ENCODE measurements at places on chromosomes 6 and 20.
A peak's percentile ranks its signal among the peaks of the same experiment; 100 is the strongest.

DNA sequence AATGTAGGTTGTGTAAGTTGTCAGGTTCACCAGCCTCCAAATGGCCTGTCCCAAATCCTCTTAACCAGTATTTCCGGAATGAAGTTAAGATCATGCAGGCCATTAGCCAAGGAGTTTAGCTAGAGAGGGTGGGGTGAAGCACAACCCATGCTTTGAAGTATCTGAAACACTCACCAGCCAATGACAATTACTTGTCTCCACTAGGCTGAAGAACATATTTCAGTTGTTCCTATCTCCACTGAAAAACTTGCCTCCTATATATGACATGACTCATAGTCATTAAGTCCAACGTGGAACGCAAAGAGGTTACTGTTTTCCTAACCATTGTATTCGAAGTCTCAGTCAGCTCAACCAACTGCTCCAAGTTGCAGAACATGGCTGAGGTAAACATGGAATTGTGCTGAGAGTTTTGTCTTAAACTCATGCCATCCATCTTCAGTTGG is 37.4 kb upstream of the TNFAIP3 start:
- DNase-seq, result no peak

- no peak for DNase-seq
These were observed 4.3 kb downstream of the HLA-DPA1 start for GRCh38 chr6:33069021-33069738.

GRCh38 chr20:54272901-54273488 is 65.1 kb downstream of the PFDN4 start:
- no peak for DNase-seq

DNA sequence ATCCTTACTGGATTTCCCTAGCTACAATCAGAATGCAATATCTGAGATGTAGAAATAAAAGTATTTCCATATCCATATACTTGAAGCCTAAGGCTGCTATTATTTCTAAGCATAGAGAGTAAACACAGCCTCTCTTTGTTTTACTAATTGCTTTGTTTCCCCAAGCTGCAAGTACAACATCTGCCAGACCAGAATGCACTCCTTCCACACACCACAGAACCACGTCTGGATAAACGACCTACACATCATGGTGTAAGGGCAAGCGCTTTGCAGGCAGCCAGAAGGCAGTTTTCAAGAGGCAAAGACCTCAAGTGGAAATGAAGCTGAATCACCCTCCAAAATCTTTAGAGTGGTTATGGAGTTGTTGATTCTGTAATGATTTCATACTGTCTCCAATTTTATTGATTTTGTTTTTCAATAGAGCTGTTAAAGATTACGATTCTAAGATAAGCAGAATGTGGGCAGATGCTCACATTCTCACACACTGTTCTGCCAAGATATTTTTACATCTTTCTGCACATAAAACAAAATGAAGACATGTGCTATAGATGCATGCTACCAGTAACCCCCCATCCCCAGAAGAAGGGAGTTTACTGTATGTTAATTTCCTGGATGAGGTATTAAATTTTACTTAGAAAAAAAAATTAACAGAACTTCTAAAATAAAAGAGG is 88.8 kb downstream of the THEMIS start:
- DNase-seq, result no peak

- DNase-seq, result no peak
These were observed 1009.4 kb downstream of the KIF16B start for GRCh38 chr20:15563836-15564235.

DNA sequence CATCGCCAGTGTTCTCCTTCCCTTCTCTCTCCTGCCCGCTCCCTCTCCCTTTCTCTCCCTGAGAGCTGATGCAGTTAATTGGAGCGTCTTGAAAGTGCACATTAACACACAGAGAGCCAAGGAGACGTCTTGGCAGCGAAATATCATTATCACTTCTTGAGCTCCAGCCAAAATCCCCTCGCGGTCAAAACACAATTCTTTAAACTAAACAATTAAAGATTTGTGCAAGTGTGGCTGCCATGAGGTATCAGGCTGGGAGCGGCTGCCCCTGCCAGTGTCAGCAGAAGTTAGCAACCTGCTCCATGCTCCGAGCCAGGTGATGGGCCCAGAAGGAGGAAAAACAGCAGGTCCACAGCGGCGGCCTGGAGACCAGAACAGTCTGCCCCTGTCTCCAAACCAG is 100.9 kb upstream of the FOXP4 start:
- no peak for DNase-seq

DNA sequence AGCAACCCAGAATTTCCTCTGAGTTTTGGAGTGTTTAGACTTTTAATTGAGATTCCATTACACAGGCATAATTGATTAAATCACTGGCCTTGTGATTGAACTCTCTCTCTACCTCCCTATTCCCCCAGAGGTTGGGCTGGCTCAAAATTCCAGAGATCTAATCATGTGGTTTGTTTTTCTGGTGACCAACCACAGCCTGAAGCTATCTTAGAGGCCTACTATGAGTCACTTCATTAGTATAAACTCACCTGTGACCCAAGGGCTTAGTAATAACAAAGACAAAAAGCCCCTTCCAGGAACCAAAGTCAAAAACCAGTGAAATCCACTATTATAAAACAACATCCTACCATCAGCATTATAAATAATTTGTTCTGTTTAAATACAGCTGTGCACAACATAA is 992.5 kb upstream of the CITED2 start:
- no peak for DNase-seq

GRCh38 chr6:138246650-138247440 is 28.6 kb upstream of the PBOV1 start:
- no peak for DNase-seq

DNA sequence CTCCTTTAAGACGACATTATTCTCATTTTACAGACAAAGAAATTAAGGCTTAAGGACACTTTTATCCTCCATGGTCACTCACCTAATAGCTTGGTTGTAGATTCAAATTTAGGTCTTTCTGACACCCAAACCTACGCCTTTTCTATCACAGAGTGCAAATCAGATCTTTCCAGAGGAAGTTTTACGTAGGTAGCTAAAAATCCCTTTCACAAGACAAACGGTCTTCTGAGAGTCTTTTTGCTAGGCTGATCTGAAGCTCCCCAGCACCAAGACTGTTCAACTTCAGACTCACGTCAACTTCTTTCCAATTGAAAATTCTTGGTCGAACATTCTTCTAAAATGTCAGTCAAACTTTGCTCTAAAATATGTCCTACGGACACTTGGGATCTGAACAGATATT is 46.5 kb downstream of the BLOC1S5 start:
- DNase-seq, result no peak

GRCh38 chr6:127858727-127859391 is 42.0 kb downstream of the THEMIS start:
- no peak for DNase-seq

- DNase-seq, result no peak
These were observed 198.4 kb downstream of the ISM1 start for GRCh38 chr20:13419477-13419876.

- no peak for DNase-seq
These were observed 98.3 kb downstream of the PREX1 start for GRCh38 chr20:48729538-48729937.

GRCh38 chr6:65979120-65979519 is 272.1 kb upstream of the EYS start:
- no peak for DNase-seq

GRCh38 chr6:113879186-113880096 is 22.3 kb downstream of the MARCKS start:
- DNase-seq, result peak; percentile 38

GRCh38 chr6:156154896-156155295 is 622.3 kb upstream of the ARID1B start:
- no peak for DNase-seq

- DNase-seq, result no peak
These were observed 13.8 kb downstream of the UCKL1 start for GRCh38 chr20:63942250-63942951.

GRCh38 chr6:14664621-14665315 is 547.2 kb downstream of the CD83 start:
- DNase-seq, result no peak

DNA sequence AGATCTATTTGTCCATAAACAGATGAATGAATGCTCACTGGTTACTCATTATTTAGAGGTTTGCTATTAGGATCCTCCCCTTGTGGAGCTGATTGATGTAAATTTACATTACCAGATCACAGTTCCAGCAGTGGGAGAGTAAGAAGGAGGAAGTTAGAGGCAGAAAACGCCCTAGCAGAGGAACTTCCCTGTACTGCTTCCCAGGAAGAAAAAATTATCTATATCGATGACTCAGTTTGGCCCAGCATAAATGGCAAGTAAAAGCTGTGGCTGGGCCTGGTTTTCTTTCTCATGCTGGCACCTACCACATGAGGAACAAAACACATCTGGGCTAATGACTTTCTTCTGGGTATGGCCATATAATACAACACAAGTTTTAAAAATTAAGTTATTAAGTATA is 35.7 kb downstream of the DNAAF9 start:
- no peak for DNase-seq

- no peak for DNase-seq
These were observed 30.3 kb upstream of the SHLD1 start for GRCh38 chr20:5719861-5720403.

- DNase-seq, result peak; percentile 8
These were observed 648.8 kb upstream of the AGPAT4 start for GRCh38 chr6:161922631-161923119.

- DNase-seq, result no peak
These were observed 400.7 kb downstream of the ZFAND3 start for GRCh38 chr6:38220069-38220723.

DNA sequence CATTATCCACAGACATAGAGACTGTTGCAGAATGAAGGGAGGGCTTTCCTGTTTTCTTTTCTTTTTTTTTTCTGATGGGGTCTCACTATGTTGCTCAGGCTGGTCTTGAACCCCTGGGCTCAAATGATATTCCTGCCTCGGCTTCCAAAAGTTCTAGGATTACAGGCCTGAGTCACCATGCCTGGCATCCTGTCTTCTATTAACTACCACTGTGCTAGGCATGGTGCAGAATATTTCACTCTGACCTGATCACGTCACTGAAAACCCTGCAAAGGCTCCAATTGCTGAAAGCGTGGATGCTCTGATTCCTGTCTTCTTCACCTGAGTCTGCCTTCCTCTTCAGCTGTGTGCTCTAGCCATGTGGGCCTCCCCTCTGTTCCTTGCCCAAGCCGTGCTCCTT is 8.5 kb upstream of the DNMT3B start:
- no peak for DNase-seq

DNA sequence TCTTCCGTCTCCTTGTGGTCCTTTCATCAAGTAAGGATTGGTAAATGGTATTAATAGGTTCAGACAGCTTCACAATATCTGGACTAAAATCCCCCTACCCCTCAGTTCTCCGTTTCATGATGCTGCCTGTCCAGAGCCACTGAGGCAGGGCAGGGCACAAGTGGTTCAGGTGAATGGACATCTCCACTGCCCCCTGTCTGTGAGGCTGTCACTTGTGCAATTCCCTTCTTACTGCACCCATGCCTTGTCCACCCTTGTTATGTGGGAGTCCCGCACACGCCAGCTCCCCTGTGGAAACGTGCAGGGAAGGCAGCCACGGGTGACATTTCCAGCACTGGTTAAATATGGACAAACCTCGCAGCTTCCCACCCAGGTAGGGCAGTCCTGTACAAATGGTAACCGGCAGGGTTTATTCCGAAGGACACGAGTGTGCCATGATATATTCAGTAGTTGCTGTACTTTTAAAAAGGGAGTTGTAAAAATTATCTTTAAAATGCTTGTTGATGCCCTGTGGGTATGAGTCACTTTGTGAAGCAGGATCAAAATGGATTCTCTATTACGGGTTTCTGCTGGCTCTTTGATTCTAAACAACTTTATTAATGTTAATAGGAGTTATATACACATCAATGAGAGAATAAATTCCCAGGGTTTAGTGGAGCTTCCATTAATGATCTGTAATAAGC is 73.5 kb downstream of the FYN start:
- DNase-seq, result no peak

- DNase-seq, result no peak
These were observed 18.4 kb upstream of the ZNF76 start for GRCh38 chr6:35240838-35241801.

- DNase-seq, result no peak
These were observed 6.6 kb upstream of the SRSF6 start for GRCh38 chr20:43450841-43451799.

- DNase-seq, result no peak
These were observed 1518.1 kb downstream of the GRIK2 start for GRCh38 chr6:102911571-102911970.

DNA sequence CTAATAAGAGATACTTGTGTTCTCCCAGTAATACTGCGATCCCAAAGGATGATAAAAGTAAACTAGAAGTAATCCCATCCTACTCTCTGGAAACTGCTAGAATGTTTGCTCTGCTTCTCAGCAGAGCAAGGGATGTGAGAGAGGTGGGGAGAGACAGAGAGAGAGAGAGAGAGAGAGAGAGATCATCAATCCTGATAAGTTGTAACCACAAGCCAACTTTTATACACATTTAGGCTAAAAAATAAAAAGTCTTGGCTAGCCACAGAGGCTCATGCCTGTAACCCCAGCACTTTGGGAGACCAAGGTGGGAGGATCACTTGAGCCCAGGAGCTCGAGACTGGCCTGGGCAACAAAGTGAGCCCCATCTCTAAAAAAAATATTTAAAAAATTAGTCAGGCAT is 16.0 kb upstream of the TRIM38 start:
- DNase-seq, result no peak

- DNase-seq, result no peak
These were observed 4.7 kb upstream of the C6orf132 start for GRCh38 chr6:42147138-42147562.

DNA sequence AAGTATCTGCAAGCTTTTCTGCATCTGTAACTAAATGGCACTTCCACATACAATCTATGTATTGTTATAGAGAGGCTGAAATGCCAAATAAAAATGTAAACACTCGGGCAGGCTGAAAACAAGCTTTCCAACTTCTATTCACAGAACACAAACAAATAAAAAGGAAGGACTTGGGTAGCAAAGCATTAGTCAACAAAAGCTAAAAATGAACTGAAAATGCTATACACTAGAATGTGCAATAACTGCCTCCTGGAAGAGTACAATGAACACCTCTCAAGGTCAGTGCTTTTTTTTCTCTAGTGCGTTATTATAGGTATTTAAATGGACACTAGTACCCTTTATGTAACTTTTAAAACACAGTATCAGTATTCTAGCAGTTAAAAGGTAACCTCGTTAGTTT is 31.4 kb downstream of the STK38 start:
- no peak for DNase-seq

DNA sequence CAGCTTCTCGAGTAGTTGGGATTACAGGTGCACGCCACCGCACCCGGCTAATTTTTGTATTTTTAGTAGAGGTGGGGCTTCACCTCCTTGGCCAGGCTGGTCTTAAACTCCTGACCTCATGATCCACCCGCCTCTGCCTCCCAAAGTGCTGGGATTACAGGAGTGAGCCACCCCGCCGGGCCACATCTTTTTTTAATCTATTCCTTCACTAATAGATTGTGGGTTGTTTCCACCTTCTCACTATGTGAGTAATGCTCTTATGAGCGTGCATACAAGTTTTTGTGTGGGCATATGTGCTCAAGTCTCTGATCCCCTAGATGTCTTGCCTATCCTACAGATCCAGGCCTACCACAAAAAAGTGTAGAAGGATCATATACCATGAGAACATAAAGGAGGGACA is 30.7 kb downstream of the CARMIL1 start:
- no peak for DNase-seq

DNA sequence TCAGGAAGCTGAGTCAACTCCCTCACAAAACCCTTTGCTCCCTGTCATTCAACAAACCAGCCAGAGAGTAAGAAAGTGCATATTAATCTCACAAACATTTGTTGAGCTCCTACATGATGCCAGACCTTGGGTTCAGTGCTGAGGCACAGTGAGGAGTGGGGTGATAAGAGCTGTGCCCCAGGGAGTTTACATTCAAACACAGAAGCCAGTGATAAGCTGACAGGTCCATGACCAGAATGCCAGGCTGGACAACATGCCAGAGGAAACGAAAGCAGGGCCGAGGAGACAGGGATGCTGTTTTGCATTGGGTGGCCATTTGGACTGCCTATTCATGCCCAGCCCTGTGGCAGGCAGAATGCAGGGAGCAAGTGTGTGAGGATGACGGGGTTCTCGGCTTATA is 76.7 kb downstream of the LRFN2 start:
- DNase-seq, result no peak
